ENCODE measurements at places on chromosomes 1 and 21.
A peak's percentile ranks its signal among the peaks of the same experiment; 100 is the strongest.

DNA sequence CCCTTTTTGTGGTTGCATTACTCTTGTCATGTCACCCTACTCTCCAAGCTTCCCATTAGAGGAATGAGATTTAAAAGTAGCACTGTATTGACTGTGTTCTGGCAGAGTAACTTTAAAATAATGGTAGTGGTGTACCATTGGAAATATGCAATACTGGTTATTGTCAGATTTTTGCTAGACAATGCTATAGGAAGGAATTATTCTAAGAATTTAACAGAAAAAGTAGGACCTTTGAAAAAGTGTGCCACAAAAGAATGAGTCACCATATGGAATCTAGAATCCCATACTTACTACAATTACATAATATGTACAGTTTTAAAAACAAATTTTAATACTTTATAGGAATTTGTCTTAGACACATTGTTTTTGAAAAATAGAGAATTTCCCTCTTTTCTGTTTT lies 13.8 kb downstream of the MIER1 start:
- no peak for DNase-seq

DNA sequence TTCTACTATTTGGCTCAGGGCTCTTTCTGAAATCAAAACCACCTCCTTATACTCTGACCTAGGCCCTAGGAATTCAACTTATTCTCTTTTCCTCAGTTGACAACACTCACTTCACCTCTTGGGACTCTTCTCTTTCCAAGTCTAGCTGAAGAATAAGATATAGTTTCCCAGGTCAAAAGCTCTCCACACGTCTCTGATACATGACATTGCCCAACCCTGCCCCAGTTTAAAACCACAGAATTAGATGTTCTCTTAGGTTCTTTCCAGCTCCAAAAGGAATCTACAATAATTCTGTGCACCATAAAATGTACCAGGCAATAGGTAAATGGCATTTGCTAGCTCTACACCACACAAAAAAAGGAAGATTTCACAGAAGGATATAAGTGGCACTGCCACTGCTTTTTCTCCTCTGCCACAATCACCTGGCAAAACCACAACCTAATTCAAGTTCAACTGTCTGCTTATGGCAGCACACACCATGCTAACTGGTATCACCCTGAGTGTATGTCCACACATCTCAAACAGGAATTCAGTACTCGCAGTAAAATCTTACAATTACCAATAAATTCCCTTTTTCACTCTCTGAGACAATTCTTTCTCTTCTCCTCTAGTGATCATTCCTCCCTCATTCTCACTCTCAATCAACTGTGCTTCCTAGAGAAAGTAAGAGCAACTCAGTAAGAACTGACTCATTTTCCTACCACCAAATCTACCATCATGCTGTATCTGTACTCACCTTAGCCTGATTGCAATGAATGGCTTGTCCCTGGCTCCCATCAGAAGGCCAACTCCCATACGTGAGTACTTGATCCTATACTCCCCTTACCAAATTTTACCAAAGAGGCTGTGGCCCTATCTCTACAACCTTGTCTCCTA lies 27.3 kb downstream of the ZBTB8OS start:
- no peak for DNase-seq

DNA sequence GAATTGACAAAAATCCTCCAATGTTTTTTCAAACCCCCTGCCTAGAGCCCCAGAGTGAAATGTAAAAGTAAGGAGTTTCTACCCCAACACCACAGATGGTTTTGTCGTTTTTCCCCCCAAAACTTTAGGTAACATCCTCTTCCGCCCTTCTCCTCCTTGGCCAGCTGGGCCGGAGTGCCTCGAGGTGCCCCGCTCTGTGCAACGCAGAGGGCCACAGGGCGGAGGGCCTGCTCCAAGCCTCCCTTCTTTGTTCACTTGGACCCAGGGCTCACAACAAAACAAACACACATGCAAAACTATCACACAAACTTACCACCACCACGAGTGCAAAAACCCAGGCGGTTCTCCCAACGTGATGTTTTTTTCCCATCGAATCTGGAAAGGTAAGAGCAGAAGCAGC lies 1.9 kb downstream of the SSBP3 start:
- DNase-seq = no peak

DNA sequence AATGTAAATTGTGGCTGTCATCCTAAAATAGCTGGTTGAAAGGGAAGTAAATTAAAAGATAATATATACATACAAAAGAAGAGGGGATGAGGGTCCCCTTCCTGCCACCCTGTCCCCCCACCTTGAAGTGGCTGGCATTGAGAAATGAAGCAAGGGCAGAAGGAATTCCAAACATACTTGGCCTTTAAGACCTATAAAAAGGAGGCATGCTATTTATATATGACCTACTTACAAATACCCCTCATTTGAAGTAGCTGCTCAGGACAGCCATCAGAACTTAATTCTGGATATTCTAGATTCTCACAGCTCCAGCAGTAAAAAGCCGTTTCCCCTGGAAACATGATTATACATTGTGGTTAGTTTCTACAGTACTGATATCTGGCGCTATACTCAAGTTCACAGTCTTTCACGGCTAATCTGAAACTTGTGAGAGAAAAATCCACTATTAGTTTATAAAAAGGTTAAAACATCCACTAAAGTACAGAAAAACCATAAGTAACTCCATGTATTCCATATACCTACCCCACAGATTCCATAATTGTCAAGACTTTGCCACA lies 9.6 kb upstream of the MAP10 start:
- DNase-seq = no peak

GRCh38 chr1:6393400-6394187 lies at the start of gene ACOT7:
Gene ACOT7 (minus strand): TSS chr1:6393767. CDS start chr1:6393399, 368 bp downstream.
- DNase-seq = peak; percentile 90

GRCh38 chr1:47852006-47852718 lies 145.0 kb downstream of the TRABD2B start:
- no peak for DNase-seq

GRCh38 chr1:115239426-115239825 lies 98.6 kb downstream of the NGF start:
- peak; percentile 14 for DNase-seq

- DNase-seq = no peak
These were observed 79.4 kb downstream of the S1PR1 start for GRCh38 chr1:101316256-101316655.

DNA sequence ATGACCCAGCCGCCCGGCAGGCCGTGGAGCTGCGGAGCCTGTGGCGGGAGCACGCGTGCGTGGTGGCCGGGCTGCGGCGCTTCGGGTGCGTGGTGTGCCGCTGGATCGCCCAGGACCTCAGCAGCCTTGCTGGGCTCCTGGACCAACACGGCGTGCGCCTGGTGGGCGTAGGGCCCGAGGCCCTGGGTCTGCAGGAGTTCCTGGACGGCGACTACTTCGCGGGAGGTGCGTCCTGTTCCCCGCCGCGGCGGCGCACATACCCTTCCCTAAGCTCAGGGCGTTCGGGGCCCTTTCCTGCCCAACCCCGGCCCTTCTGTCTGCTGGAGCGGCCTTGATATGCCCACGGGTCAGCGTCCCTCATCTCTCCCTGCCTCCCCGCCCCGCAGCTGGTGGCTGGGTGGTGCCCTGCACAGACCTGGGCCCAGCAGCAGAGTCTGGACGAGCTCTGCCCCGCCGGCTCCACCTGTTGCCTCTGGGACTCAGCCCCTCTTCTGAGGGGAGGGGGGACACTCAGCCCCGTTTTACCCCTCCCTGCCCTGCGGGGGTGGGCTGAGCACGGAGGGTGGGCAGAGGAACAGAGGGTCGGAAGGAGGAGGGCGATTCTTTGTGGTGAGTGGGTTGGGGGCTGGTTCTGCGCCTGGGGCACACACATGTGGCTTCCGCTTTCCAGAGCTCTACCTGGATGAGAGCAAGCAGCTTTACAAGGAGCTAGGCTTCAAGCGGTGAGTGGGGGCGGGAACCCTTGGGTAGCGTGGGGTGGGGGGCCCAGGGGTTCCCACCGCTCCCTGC lies 688 bp downstream of the PRXL2B start:
- DNase-seq = no peak

- DNase-seq = peak; percentile 8
These were observed 161.8 kb upstream of the PDE4B start for GRCh38 chr1:65630855-65631254.

DNA sequence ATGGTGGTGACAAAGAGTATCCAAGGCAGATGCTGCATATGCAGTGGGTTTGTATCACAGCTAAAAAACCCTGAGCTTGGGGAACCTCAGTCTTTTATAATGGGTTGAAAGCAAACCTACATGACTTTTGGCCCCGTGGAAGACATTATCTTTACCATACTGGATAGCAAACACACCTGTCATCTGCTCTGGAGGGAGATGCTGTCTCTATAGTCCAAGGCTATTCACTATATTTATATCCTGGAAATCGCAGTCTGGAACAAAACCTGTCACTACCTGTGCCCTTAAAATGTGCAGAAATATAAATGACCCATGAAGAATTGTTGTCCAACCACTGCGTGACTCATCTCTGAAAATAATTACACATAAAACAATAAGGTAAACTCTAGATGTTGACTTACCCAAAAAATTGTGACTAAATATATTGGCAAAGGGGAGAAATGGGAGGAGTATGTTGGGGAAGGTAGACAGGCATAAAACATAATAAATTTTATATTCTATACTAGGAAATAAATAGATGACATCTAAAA lies 121.0 kb upstream of the CXADR start:
- DNase-seq = no peak

DNA sequence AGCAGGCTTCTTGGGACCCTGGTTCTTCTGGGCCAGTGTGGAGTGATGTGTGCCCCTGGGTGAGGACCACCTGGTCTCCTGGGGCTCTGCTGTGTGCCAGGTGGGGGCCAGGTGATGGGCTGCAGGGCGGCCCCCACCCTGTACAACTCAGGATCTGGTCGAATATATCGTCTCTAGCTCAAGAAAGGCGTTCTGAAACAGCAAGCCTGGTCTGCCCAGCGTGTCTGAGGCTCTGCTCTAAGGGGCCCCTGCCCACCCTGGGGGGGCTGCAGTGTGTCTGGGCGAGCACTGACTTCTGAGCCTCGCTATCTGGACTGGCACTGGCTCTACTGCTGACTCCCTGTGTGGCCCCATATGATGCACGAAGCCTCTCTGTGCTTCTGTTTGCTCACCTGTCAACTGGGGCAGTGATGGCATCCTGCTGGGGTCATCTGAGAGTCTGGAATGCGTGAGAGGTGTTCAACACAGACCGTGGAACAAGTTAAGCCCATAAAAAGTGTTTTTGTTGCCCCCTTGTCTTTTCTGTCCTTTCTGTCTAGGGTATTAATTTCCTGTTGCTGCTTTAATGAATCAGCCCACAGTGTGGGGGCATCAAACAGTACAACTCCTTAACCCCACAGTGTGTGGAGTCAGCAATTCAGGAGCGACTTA lies 56.0 kb upstream of the TRAPPC10 start:
- no peak for DNase-seq

- DNase-seq = no peak
These were observed 57.6 kb upstream of the JUN start for GRCh38 chr1:58841455-58841854.

DNA sequence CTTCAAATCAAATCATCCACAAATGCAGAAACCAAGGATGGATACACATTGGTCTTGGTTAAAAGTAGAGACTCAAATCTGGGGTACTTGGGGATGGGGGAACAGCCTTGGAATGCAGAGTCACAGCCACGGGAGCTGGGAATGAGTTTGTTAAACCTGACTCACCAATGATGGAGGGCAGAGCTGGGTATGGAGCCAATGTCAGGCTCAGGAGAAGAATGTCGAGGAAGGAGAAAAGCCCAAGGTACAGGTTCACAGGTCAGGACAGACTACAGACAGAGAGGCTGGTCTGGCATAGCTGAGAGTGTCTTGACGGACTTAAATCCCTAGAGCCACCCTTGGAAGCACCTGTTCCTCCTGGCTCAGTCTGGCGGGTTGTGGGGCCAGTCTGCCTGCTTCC lies 237.6 kb downstream of the NTNG1 start:
- no peak for DNase-seq

DNA sequence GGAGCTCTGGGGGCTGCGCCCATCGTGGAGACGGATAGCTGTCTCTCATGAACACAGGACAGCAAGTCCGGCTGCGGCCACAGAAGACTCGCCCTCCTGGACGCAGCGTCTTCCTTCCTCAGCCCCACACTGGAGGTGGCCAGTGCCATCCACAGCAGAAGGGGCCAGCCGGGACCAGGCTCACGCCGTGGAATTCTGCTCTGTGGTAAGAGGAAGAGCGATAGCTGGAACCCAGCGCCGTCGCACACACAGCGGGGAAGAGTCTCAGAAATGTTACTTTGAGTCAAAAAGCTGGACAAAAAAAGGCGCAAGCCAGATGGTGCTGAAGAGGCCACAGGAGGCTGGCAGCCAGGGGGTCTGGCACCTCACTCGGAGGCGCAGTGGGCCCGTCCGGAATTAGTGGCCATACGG lies 113.9 kb upstream of the COL6A1 start:
- no peak for DNase-seq

GRCh38 chr1:60988891-60989290 lies 93.5 kb upstream of the NFIA start:
- DNase-seq = no peak

DNA sequence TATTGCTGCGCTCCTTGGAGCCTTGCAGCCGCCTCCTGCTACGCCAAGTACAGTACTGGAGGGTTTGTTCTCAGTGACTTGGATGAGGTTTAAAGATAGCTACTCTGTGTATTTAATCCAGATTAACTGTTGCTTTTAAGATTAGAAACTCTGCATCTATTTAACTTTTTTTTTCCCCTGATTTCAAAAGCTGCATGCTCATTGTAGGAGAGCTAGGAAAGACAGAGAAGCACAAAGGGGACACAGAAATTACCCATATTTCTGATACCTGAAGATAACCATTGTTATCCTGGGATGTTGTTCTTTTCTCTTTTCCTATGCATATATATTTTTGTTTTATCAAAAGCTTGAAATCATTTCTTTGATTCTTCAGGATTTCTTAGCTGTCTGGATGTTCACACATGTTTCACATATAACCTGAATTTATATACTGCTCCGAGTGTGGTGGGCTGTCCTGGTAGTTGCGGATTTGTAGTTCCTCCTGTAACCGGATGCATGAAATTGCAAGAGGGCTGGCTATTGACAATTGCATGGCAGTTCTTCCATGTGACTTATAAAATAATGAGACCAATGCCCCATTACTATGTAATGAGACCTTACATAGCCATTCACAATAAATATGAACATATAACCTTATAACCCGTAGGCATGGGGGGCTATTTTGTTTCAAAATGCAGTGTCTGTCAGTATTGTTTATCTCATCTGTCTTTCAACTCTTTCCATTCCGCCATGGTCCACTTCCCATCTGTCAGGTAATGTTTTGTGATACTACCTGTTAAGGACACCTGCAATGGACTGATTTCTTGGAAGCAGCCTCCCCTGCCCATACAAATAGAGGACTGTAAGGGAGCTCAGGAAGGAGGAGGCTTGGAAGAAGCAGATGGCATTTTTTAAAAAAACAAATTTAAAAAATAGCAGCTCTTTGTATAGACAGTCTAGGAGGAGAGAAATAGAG lies 1.4 kb downstream of the RAVER2 start:
- no peak for DNase-seq

GRCh38 chr1:23719162-23719820 lies 24.0 kb upstream of the ELOA start:
- DNase-seq = no peak

GRCh38 chr1:26993237-26994019 lies at the start of gene TRNP1:
Gene TRNP1 (plus strand): TSS chr1:26993692. CDS start chr1:26993787, 95 bp downstream.
- DNase-seq = peak; percentile 74

- no peak for DNase-seq
These were observed 169.0 kb downstream of the VAV3 start for GRCh38 chr1:107795994-107796393.

- no peak for DNase-seq
These were observed 601.6 kb upstream of the USP24 start for GRCh38 chr1:55816456-55817426.

All from lung microvascular endothelial cell (primary cell).